ENCODE measurements at places on chromosomes 7 and 10.

DNA sequence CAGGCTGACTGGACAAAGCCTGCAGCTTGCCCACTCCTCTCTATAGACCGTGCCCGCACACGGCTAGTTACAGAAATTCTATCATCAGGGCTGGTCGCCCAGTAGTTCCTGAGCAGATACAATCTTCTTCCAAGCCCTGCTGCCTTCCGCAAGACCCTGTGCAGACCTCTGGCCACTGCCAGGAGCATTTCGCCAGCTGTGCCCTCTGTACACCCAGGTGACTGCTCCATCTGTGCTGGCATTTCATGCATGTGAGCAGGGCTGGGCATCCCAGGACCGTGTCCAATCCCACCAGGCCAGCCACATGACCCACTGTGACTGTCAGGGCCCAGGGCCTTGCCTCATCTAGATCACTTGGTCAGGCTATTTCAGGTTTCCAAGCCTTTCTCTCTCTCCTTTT lies 36.9 kb downstream of the HSPA12A start:
- no peak for DNase-seq

GRCh38 chr10:86343761-86344160 lies 22.8 kb downstream of the GRID1 start:
- DNase-seq: no peak

DNA sequence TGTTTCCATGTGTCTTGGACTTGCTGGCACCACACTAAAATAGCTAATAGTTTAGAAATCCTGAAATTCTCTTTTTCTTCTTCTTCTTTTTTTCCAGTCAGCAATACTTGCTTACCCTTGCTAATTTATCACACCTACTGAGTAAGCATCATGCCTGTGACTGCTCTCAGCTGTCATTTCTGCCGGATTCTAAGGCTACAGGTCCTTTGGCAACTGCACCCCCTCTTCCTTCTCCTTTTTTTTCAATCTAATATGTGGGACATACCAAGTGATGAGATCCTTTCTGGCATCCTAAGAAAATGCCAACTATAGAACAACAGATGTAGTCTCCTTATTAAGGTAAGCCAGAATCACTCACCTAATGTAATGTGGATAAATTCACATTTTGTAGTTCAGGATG lies 444.7 kb downstream of the MAGI2 start:
- DNase-seq: no peak

GRCh38 chr10:116186273-116186672 lies 86.7 kb downstream of the GFRA1 start:
- no peak for DNase-seq

DNA sequence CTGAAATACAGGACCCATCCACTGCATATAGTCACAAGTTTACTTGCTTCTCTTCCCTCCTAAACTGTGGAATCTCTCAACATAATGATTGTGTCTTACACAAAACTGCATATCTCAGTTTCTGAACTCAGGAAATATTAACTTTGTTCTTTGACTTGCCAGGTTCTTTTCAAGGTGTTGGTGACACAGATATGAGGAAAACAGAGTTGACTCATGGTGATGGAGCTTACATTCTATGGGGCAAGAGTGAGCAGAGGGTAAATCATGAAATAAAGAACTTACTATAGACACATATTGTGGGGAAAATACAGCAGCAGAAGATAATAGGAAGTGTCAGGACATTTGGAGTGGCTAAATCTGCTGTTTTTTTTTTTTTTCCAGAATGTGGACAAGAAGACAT lies 72.5 kb upstream of the IGFBP3 start:
- DNase-seq: no peak

GRCh38 chr10:97888641-97889262 lies 39.1 kb downstream of the GOLGA7B start:
- no peak for DNase-seq

- no peak for DNase-seq
These were observed 24.7 kb upstream of the ANKRD1 start for GRCh38 chr10:90945491-90946070.

- DNase-seq: no peak
These were observed 98.8 kb downstream of the PFKFB3 start for GRCh38 chr10:6301488-6302075.

DNA sequence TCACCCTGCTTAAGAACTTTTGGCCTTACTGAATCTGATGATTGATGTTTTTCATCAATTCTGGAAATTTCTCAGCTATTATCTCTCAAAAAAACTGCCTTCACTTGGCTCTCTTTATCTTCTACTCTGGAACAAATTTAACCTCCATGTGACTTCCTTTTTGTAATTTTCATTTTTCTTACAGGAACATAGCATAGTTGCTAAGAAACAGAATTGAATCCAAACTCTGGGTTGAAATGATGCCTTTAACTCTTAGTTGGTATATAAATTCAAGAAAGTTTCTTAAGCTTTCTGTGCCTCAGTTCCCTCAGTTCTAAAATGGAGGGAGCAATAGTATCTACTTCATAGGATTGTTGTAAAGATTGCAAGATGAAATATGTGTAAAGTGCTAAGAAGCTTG lies 19.8 kb downstream of the GPR141 start:
- no peak for DNase-seq

DNA sequence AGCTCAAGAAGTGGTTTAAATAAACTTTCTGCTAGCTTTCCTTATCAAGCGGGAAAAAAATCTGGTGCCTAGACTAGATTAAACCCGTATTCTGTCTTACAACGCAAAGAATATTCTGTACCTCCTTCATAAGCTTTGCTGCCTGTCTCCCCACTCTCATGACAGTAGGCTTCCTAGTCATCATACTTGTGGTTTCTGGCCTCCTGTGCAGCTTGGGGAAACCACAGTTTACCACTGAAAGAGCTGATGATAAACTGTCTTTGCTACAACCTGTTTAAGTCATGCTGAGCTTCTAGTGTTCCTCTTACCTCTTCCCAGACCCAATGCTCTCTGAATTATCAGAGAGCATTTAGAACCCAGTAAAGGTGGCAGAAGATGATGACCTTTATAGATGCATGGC lies 55.0 kb downstream of the PODXL start:
- DNase-seq: no peak

GRCh38 chr10:69344591-69345252 lies 66.4 kb downstream of the HK1 start:
- DNase-seq: no peak

- no peak for DNase-seq
These were observed 87.5 kb downstream of the FAM204A start for GRCh38 chr10:118254654-118255053.

GRCh38 chr10:124127965-124128810 lies 34.8 kb upstream of the CHST15 start:
- DNase-seq: no peak

DNA sequence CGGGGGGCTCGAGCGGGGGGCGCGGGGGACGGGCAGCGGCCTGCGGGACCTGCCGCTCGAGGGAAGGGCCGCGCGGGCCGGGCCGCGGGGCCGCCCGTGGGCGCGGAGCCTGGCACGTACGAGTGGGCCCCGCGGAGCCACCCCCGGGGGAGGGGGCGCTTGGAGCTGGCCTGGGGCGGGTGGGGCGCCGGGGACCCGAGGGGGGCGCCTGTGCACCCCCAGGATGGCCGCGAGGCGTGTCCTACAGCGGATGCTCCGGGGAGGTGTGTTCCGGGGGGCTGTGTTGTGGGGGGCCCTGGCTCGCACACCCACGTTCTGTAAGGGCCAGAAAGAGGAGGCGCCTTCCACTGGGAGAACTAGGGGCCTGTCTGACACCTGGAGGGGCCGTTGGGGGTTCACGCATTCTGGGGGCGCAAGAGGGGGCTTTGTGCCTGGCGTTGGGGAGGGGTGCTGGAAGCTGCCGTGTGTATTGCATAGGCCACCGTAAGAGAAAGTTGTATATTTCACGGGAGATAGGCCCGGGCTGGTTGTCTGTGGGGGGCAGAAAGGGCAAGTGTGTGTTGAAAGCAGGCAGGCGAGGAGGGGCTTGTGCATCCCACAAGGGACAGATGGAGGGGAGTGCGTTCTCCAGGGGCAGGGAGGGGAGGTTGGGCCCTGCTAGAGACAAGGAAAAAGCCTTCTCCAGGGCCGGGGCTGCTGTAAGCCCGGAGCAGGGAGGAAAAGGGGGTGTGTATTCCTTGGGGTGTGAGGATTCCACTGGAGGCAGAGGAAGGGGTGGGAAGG lies 663 bp downstream of the VPS37D start:
- DNase-seq: no peak

- DNase-seq: peak; percentile 46
These were observed 262.1 kb downstream of the ATRNL1 start for GRCh38 chr10:115355162-115355760.

GRCh38 chr7:151851145-151851751 lies 25.7 kb downstream of the PRKAG2 start:
- no peak for DNase-seq

GRCh38 chr7:114857605-114858004 lies 64.3 kb upstream of the MDFIC start:
- DNase-seq: no peak

GRCh38 chr10:58930500-58930899 lies 245.9 kb upstream of the PHYHIPL start:
- DNase-seq: no peak

GRCh38 chr10:14879124-14879927 lies 660 bp downstream of the SUV39H2 start:
- no peak for DNase-seq

GRCh38 chr10:30378201-30378995 lies 29.3 kb upstream of the MTPAP start:
- no peak for DNase-seq

DNA sequence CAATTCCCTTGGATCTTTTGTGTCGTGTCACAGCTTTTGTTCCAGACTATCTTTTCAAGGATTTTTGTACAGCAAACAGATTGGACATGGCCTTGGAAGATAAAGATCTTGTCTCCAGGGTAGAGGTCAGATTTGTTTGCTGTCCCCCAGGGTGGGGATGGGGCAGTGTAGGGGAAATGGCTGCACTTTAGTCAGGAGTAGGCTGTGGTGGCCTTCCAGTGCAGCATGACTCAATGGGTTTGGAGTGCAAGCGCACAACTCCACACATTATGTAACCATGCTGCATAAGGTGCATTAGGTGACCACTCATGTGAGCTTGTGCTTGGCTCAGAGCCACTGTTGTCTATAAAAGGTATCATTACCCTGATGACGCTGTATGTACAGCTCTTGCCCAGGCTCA lies 23.9 kb upstream of the ADAMTS14 start:
- DNase-seq: no peak

DNA sequence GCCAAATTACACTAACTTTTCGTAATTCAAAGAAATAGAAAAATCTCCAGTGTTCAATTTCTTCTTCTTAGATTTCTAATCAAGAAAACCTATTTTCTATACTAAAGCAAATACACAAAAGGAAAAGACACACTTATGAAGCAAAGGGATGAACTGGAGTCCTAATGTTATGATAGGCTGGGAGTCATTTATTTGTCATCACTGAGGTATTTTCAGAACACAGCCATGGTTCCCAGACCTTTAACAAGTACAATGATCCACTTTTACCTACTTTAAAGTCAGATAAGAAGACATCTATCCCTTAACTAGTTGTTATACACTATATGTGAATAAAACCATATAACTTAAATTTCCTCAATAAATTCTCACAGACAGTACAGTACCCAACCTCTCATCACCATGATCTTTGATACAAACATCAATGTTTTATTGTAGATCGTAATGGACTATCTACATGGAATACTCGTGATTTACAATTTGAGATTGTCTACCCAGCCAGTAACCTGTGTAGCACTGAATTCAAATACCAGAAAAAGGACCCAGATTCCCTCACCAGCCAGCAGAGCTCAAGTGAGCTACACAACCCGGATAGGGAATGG lies 12.5 kb downstream of the ASNS start:
- no peak for DNase-seq

DNA sequence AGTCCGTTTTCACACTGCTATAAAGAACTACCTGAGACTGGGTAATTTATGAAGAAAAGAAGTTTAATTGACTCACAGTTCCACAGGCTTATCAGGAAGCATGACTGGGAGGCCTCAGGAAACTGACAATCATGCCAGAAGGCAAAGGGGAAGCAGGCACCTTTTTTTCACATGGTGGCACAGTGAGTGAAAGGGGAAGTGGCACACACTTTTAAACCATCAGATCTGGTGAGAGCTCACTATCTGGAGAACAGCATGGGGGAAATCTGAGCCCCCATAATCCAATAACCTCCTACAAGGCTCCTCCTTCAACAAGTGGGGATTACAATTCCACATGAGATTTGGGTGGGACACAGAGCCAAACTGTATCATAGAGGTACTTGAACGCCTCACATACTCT lies 30.0 kb downstream of the AGR3 start:
- no peak for DNase-seq

DNA sequence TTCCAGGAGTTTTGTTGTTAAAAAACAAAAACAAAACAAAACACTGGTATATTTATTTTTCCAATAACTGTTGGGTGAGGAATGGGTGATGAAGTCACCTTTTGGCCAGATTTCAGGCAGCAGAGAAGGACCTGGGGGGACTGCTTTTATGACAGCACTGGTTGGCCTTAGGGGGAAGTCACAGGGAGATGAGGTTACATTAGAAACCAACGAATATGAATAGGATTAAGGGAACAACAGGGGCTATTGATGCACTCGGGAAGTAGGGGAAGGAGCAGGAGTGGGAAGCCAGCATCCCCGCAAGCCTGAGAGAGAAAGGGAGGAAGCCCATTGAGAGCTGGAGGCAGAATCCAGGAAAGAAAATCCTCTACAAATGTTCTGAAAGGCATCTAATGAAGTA lies 958.4 kb downstream of the TYW1 start:
- no peak for DNase-seq

DNA sequence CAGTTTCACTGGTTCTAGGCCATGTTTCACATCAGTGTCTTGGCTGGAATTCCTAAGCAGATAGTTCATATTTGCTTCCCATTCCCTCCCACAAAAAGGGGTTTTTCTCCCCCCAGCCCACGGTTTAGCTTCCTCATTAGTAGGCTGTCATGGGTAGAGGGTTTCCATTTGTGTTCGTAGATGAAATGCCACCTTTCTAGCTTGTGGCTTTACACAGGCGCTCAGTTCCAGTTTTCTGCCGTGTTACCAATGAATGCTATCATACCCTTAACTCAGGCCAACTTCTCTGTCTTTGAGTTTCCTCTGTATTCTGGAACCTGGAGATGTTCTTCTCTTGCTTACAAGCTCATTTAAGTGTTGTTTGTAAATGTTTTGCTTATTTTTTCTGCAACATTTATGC lies 26.8 kb downstream of the CALD1 start:
- no peak for DNase-seq

- no peak for DNase-seq
These were observed 54.4 kb upstream of the CACNB2 start for GRCh38 chr10:18085855-18086254.

DNA sequence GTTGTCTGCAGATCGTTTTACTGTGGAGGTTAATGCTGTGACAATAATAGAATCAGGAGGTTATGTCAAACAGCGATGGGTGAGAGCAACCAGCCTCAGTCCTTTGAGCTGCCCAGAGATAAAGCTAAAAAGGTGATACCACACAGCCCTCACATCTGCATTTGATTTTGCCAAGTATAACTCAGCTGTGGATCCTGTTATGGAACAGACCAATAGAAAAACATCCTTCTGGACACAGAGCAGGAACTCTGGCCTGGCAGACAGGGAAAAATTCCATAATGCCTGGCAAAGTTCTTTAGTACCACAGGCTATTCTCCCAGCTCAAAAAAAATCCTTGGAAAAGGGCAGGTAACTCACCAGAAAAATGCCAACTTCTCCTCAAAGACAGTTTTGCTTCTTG lies 87.1 kb upstream of the PDLIM1 start:
- no peak for DNase-seq

Data from smooth muscle cell of the brain vasculature (primary cell).